ENCODE measurements at places on chromosomes 11 and 22.

- DNase-seq = no peak
Observed at GRCh38 chr11:66595245-66595904, 2.4 kb downstream of the CCS start.

- DNase-seq = no peak
Observed at GRCh38 chr11:121795174-121795573, 320.8 kb downstream of the BLID start.

- DNase-seq = no peak
Observed at GRCh38 chr11:129852125-129852740, 36.6 kb downstream of the TMEM45B start.

DNA sequence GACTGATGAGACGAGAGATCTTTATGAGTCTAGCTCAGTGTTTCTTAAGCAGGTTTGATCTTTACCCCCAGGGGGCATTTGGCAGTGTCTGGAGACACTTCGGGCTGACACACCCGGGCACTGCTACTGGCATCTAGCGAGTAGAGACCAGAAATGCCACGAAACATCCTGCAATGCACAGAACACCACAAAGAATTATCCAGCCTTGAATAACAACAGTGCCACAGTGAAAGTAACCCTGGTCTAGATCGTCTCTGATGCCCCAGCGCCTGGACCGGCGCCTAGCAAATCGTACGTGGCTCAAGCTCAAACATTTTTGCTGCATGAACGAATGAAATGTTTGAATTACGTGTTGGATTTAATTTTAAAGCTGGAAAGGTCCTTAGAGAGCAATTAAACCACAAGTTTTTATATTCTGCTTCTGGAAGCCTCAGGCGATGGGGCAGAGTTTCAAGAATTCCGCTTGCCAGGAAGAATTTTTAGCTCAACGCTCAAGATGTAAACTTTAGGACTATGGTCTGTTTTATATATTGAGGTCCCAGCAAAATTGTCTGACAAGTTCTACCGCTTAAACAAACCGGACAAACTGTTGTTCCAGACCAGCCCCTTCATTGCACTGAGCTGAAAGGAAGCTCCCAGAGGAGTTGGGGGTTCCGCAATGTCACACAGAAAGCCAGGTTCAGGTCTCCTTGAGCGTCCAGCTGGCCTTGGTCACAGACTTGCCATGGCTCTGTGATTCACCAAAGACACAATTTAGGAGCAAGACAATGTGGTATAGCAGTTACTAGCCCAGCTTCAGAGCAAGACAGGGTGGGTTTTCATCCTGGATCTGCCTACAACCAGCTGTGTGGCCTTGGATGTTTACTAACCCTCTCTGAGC is 44.2 kb upstream of the SMTN start:
- no peak for DNase-seq

DNA sequence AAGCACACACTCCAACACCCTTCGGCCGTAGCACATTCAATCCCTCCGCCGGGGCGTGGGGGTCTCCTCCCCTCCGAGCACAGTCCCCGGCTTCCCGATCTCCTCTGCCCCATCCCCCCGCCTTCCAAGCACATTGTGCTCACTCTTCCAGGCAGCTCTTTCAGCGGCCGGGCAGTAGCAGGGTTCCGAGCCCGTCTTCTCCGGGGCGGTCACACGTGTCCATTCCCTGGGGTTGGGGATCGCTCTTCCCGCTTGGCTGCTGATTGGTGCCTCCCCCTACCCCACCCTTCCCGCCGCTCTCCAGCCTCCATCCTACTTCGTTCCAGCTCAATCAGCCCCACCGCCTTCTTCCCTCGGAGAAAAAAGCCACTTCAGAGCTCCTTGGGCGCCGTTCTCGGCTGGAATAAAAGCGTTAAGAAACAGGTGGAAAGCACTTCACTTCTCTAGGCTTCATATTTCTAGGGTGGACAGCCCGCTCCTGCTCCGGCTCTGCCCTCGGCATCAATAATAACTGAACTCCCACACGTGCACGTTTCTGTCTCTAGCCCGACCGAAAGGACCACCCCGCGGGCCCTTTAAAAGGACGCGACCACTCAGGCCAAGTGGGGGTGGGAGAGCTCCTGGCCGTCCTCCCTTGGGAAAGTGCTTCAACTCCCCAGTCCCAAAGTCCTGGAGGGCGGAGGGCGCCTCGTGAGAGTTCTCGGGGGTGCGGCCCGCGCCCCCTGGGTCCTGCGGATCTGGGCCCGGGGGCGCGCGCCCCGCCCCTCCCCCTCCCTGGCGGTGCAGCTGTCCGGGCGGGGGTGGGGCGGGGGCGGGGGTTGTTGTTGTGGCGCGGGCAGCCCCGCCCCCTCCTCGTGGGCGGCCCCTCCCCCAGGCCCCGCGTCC is 464 bp upstream of the CECR2 start:
- DNase-seq = no peak

- peak; percentile 1 for DNase-seq
Observed at GRCh38 chr11:112085822-112086421, 634 bp downstream of the TIMM8B start.

DNA sequence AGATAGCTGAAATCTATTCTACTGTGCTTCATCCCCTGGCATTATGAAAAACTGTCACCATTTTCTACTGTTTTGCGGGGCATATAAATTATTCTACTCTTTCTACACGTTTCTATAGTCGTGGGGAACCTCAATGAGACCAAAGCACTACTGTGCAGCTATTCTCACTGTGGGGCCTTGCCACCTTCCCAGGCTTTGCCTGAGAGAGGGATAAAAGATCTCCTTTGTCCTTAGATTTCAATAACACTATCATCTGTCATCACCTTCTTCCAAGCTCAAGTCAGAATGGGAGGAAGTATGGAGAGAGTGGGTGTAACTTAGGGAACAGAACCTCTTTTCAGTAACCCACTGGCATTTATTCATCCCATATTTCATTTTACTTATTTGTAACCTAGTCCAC is 1462.1 kb upstream of the RAG2 start:
- no peak for DNase-seq

- DNase-seq = no peak
Observed at GRCh38 chr11:118602331-118602730, 5.1 kb upstream of the PHLDB1 start.

- DNase-seq = no peak
Observed at GRCh38 chr22:38449776-38450175, 5.2 kb downstream of the KCNJ4 start.

GRCh38 chr11:113184498-113184897 is 129.9 kb upstream of the TTC12 start:
- DNase-seq = no peak

GRCh38 chr11:129894278-129895125 is 876 bp downstream of the NFRKB start:
- DNase-seq = no peak

GRCh38 chr11:64545619-64546018 is 45.4 kb upstream of the SLC22A12 start:
- no peak for DNase-seq

GRCh38 chr22:39287076-39287725 is 32.2 kb downstream of the RPL3 start:
- no peak for DNase-seq

- DNase-seq = peak; percentile 47
Observed at GRCh38 chr22:24423519-24424000, 3.8 kb upstream of the ADORA2A start.

- no peak for DNase-seq
Observed at GRCh38 chr11:72670041-72670440, 4.2 kb downstream of the PDE2A start.

- no peak for DNase-seq
Observed at GRCh38 chr11:62842171-62842741, 2.9 kb upstream of the WDR74 start.

GRCh38 chr11:59559886-59560285 is 48.5 kb downstream of the OR4D9 start:
- DNase-seq = no peak

DNA sequence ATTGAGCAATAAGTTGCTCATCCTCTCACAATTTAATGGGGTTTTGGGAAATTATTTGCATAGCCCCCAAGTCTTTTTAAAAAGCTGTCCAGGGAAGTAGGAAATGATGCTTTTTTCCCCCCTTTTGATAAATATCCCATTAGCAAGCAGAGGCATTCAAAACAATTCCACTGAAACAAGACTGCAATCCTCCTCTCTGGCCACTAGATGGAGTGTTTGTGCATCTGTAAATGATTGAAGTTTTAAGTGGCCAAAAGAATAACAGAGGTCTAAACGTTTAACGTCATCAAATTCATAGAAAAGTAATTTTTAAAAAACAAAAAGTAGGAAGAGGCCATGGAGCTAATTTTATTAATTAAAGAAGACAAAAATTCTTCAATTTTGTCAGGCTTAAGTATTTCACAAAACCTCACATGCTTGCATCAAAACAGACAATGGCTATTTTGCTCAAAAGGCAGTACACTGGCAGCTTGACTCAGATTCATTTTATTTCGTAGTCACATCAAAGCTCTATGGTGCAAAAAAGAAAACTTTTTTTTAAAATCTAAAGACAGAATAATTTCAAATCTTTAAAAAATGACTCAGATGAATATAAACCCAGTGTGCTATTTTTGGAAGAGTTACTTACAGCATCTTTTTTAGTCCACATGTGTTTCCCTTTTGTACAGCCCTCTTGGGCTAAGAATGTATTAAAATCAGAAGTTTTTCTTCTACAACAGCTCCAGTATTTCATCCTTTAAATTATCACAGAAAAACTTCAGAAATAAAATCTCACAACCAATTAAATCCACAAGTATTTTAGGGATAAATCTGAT is 17.8 kb downstream of the CHORDC1 start:
- DNase-seq = no peak

- DNase-seq = no peak
Observed at GRCh38 chr22:40310081-40310767, 36.1 kb upstream of the ADSL start.

- no peak for DNase-seq
Observed at GRCh38 chr11:15903246-15903645, 453.1 kb downstream of the SOX6 start.

DNA sequence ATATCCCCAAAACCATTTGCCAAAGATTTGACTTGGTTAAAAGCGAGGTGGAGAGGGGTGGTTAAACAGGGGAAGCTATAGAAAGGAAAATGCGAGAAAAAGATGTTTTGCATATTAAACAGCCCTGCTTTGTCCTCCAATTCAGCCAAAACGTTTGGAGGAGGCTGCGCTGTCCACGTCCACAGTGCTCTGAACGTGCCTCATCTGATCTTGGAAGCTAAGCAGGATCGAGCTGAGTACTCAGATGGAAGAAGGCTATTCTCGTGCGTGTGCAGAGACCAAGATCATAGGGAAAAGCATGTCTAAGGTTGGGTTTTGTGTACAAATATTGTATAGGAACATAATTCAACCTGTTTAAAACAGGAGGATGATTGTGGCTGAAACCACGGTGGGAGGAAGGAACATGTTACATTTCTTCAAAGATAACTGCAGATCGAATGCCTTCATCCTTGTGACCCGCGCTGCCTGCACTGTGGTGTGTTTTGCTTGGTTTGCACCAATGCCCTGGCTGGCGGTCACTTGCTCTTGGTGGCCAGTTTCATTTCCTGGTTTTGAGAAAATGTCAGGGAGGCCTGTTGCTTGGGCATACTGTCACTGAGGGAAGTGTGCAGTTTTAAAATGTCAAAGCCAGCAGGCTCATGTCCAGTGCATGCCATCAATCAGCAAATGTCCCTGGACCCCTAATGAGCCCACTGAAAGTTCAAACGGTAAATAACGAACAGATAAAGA is 40.4 kb downstream of the FLI1 start:
- DNase-seq = no peak

- no peak for DNase-seq
Observed at GRCh38 chr11:85742873-85743275, 56.9 kb upstream of the CCDC89 start.

DNA sequence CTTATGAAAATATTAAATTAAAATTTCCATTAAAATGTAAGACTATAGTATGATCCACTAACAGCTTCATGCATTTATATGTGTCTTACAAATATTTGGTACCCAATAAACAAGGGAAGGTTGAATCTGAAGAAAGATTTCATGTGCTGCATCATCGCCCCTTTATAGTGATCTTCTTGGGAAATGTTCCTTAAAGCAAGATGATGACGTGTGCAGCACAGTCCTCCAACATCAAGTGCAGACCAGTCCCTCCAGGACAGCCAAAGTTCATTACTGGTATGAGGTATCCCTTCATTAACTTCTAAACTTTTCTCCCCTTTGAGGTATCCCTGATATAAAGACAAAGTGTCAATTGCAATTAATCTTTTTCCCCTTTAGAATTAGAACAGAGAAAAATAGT is 567.0 kb downstream of the METTL15 start:
- DNase-seq = no peak

DNA sequence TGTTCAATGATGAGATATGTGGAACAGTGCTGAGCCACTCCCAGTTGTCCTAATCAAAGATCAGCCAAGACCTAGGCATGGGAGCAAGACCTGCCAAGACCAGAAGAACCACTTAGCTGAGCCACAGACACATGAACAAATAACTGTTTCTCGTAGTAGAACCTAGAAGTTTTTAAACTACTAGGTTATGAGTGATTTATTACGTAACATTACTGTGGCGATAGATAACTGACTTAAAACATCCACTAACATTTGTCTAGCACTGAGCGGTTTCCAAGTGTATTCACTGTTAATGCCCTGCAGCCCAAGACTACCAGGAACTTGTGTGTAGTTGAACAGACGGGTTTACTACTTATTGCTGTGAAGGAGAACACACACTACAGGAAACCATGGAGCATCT is 120.4 kb downstream of the SERGEF start:
- no peak for DNase-seq

- no peak for DNase-seq
Observed at GRCh38 chr11:102950622-102951081, 4.9 kb downstream of the MMP13 start.

GRCh38 chr11:32829157-32829679 is 509 bp upstream of the PRRG4 start:
- no peak for DNase-seq

- no peak for DNase-seq
Observed at GRCh38 chr11:69957849-69958248, 120.3 kb upstream of the ANO1 start.

GRCh38 chr22:26669060-26669481 is 11.7 kb downstream of the MIAT start:
- DNase-seq = no peak

DNA sequence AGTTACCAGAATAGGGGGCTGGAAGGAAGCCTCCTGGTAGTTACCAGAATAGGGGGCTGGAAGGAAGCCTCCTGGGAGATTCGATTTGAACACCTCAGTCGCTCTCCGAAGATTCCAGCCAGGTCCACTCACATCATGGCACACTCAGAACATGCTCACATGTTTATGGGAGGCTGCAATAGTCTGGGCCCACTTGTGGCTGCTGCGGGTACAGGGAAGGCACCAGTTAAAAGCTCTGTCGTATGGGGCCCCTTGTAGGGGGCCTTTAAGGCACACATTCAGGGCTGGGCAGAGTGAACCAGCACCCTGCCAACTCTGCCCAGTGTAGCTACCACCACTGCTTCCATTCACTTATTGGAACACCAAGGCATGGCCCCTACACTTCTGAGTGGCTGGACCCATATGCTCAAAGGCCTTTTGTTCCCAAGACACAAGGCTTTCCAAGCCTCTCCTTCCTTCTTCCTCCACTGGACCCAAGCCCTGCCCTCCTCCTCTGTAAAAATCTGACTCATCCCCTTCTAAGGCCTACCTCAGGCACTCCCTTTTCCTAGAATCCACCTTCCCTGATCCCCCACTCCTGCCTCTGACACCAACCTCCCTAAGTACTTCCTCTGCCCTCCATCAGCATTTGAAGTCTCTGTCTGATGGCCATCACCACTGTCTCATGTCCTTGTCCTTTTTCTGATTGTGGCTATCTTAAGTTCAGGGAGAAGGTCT is 28.0 kb downstream of the USP35 start:
- no peak for DNase-seq
